ENCODE measurements at places on chromosomes 5 and 9. TPM values are rescaled to one million over a fixed set of nuclear protein-coding genes. Genes with fewer than 3 reads are reported as not detected.

- DNase-seq, result no peak
Observed at GRCh38 chr9:126638571-126639132, 24.9 kb downstream of the LMX1B start.

GRCh38 chr9:129139233-129139992 is 28.2 kb downstream of the PTPA start:
- DNase-seq, result peak; percentile 88

GRCh38 chr9:121118266-121118665 is 43.5 kb downstream of the CNTRL start:
- no peak for DNase-seq

GRCh38 chr9:69500896-69501295 is 171.3 kb downstream of the APBA1 start:
- DNase-seq, result no peak

- DNase-seq, result no peak
Observed at GRCh38 chr5:32014096-32014745, 159.9 kb downstream of the GOLPH3 start.

GRCh38 chr9:93575796-93576257 is 557 bp upstream of the PHF2 start:
- peak; percentile 78 for DNase-seq

The MYOT gene
- 10.9 TPM for total RNA-seq

GRCh38 chr5:83464261-83464660 is 7.3 kb upstream of the VCAN start:
- DNase-seq, result no peak

The PDGFRB gene
- 215 TPM for total RNA-seq

- DNase-seq, result no peak
Observed at GRCh38 chr9:116450378-116451139, 236.5 kb upstream of the TRIM32 start.

The SLC34A3 gene
- not detected for total RNA-seq

The ZNF618 gene
- 15.5 TPM for total RNA-seq

- DNase-seq, result no peak
Observed at GRCh38 chr9:107137495-107138202, 145.4 kb upstream of the RAD23B start.

The LMBRD2 gene
- 18.5 TPM for total RNA-seq

The SLC4A9 gene
- total RNA-seq, result 0.18 TPM

DNA sequence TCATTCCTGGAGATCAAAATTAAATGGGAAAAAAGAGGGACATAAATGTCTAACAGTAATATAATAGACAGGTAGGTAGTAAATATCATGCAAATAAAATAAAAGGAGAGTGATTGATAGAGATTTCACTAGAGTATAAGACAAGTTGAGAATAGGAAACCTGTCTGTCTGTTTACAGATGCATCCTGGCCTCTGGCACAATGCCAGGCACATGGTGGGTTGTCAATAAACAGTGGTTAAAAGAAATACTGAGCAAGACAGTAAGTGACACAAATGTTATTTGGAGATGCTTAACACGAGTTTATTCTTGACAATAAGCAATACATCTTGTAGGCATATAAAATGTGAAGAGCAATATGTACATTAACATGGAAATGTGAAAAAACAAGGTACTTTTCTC is 33.3 kb downstream of the RICTOR start:
- no peak for DNase-seq

The FGFR4 gene
- 1.4 TPM for total RNA-seq

DNA sequence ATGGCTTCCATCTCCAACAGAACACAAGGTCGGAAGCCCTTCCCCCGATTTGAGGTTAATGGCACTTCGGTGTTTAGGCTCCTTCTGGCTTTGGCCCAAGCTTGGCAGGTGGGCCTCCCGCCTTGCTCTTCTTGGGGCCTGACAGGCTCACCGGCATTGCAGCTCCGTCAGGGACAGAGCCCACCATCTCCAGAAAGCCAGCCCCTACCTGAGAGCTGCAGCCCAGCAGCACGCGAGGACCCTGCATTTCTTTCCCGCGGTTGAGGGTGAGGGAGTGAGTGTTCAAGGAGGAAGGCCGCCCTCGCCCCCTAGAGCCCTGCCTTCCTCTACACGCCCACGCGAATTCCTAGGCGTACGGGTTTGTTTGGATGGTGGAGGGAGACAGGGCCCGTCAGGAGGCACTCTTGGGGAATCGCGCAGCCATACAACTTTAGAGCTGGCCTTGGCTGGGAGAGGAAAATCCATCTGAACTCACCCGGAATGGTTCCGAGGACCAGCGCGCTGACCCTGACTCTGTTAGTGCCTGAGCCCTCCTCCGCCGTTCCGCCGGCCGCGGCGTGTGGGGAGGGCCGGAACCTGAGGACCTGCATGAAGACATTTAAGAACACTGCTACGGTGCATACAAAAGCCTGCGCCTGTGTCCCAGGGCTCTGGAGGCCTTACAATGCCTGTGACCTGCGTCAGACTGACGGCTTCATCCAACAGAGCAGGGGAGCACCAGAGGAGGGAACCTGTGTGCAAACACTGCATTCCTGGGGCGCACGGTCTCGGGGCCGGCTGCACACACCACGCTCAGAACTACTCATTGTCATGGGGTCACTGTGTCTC is 73.8 kb downstream of the MRPL36 start:
- peak; percentile 47 for DNase-seq

DNA sequence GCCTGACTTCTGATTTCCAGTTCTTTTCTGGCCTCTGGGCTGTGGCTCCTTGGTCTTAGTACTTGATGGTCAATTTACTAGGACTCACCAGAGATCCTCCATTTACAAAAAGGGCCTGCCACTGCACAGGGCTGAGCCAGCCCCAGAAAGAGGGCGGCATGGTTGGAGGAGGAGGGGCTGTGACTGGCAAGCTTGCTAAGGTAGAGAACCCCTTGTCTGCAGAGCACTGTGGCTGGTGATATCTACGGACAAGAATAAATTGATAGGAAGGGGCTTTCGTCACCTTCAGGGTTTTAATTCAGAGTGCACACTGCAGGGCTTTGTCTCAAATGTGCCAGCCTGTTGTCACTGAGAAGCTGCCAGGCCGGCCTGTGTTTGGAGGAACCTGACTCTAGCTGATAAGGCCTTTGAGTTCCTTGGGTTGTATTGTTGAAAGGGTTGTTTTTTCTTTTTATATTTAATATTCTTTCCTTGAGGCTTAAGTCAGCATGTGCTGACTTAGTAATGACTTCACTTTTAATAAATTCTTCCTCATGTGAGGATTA is 15.1 kb downstream of the SLC22A5 start:
- DNase-seq, result no peak

- DNase-seq, result peak; percentile 85
Observed at GRCh38 chr9:127336506-127337352, 60.2 kb upstream of the SLC2A8 start.

GRCh38 chr9:124800306-124801259 is 23.6 kb downstream of the OLFML2A start:
- no peak for DNase-seq

The FOXD1 gene
- 99.3 TPM for total RNA-seq

The PCDHA1 gene
- not detected for total RNA-seq

The ARHGEF37 gene
- 86.7 TPM for total RNA-seq

DNA sequence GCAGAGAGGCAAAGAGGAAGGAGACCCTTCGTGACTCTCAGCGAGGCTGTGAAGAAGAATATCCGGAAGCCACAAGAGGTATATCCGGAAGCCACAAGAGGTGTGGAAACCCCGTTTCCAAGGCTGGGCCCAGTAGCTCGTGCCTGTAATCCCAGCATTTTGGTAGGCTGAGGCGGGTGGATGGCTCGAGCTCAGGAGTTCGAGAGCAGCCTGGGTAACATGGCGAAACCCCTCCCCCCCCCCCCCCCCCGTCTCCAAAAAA is 612 bp upstream of the BBLN start:
- DNase-seq, result no peak

DNA sequence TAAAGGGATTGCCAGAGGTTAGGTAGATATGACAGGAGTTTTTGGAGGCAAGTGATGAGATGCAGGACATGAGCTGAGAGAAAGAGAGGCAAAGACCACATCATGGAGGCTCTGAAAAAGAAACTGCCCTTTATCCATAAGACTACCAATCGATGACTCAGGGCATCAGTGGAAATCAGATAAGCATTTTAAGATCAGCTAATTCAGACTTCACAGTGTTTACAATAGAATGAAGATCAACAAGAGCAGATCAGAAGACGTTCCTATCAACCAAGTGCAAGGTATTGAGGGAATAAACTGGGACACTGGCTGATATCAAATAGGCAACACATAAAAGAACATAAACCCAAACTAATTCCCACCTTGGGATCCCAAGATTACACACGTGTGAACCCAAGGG is 227.2 kb downstream of the SLCO4C1 start:
- no peak for DNase-seq

The ITGA1 gene
- total RNA-seq, result 104 TPM

- DNase-seq, result no peak
Observed at GRCh38 chr9:115601434-115601833, 483.5 kb upstream of the TNC start.

The FAM169A gene
- total RNA-seq, result 11.4 TPM

DNA sequence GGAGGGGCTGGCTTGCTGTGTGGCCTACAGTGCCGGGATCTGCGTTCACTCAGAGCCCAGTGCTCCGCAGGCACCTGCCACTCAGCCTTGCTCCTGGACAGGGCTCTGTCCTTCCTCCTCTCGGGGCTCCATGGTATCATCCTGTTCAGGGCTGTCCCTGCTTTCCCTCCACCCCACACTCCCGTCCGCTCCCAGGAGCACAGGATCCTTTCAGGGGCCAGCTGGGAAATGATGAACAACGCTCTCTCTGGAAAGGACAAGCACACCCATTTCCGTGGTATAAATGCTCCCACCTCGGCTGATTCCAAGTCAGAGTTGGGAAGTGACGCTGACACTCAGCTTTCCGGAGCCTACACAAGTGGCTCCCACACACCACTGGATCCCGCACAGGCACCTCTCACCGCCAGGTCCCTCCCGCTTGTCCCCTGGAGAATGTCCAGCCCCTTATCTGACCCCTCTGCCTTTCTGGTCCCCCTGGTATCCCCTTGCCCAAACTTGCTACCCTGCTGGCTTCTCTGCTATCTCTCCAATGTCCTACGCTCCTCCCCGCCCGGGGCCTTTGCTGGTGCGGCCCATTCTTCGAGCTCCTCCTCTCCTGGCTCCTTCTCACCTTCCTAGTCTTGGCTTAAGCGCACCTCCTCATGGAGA is 21.3 kb downstream of the HMCN2 start:
- DNase-seq, result no peak

GRCh38 chr9:137660144-137660543 is 41.3 kb downstream of the EHMT1 start:
- DNase-seq, result no peak

The KLHL3 gene
- 32.8 TPM for total RNA-seq

DNA sequence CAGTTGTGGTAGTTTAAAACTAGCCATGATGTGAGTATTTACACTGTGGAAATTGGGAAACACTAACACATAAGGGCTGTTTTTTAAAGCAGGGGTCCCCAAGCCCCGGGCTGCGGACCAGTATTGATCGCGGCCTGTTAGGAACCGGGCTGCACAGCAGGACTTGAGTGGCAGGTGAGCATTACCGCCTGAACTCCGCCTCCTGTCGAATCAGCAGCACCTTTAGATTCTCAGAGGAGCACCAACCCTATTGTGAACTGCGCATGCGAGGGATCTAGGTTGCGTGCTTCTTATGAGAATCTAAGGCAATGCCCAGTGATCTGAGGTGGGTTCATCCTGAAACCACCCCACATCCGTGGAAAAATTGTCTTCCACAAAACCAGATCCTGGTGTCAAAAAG is 127.8 kb downstream of the PCSK5 start:
- no peak for DNase-seq

The NRARP gene
- 18.5 TPM for total RNA-seq

The ARSI gene
- 6.3 TPM for total RNA-seq

- no peak for DNase-seq
Observed at GRCh38 chr5:9058666-9059065, 487.2 kb downstream of the SEMA5A start.

The DPH7 gene
- total RNA-seq, result 33.1 TPM

GRCh38 chr5:1101961-1102713 is 9.7 kb downstream of the SLC12A7 start:
- DNase-seq, result no peak
